ENCODE measurements at places on chromosomes 5 and 9. TPM values are rescaled to one million over a fixed set of nuclear protein-coding genes. Genes with fewer than 3 reads are reported as not detected.

DNA sequence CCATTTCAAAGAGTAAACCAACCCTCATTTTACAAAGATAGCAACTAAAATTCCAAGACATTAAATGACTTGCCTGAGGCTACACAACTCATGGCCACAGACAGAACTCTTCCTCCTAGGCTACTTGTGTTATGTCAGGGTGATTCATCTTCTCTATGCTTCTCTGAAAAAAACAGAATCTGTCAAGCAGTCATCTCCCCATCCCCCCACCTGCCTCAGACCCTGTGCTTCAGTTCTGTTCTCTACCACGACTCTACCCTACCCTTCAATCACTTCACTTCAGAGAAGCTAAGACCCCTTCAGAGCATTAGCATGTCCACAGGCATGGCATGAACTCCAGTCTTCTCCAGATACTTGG is 277.7 kb upstream of the PTGER4 start:
- no peak for DNase-seq

GRCh38 chr9:18795947-18796671 is 236.9 kb downstream of the SAXO1 start:
- no peak for DNase-seq

The EDIL3 gene
- 4.7 TPM for total RNA-seq

DNA sequence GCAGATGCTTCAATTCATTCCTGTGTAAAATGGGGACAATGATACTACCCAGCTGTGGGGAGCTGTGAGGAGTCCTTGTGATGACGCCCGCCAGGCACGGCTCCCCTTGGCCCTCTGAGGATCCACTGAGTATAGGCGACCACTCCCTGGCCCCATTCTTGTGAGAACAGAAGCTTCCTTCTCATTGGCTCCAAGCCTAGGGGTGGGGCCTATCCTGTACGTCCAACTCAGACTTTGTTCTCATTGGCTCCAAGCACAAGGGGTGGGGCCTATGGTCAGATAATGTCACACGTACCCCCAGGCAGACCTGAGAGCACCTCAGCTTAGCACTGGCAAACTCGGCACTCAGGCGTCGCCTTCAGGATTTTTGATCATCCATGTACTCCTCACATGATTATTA is 232.9 kb upstream of the MVB12B start:
- no peak for DNase-seq
